ENCODE measurements at places on chromosomes 4 and X.

DNA sequence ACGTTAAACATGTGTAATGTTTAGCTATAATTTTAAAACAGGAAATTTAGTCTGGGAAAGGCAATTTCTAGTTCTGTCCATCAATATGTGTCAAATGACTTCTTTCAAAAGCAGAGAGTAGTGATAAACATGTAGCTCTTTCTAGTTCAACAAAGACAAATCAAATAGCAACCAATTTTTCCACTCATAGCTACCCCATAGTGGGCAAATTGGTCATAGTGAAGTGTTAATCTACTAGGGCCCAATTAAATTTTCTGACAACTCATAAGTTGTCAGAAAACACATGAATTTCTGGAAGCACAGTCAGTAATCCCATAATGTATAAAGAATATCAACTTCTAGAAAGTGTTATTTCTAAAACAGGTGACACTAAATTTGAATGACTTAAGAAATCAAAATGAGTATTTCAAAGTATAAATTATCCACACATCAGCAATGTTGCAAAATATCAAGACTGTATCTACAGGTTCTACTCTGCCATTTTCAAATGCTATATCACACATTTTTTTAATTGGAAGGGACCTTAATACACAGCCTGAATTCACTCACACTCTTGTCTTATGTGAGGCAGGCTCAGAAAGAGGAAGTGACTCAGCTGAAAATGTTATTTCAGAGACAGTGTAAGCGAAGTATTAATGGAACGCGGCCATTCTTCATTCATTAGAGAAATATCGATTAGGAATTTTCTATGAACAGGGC lies 7.7 kb downstream of the OCIAD2 start:
- DNase-seq = no peak

DNA sequence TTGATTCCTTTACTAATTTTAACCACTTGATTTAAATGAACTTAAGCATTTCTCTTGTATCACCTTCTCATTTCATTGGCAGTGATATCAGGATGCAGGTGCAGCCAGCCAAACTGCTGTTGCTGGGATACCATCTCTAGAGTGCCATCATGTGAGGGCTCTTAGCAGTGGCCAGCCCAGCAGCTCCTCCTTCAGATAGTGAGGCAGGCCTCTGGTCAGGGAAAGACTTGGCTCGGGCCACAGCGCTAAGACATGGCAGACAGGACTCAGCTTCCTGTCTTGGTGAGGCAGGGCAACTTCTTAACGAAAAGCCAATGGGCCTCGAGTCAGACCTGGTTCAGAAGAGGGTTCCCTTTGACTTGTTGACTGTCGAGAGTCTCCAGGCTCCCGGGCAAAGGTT lies 50.0 kb downstream of the NOP14 start:
- no peak for DNase-seq

GRCh38 chr4:56728512-56728911 lies 47.4 kb upstream of the HOPX start:
- DNase-seq = no peak

- no peak for DNase-seq
Measured at GRCh38 chr4:118585015-118585414, 100.2 kb upstream of the METTL14 start.

- DNase-seq = no peak
Measured at GRCh38 chr4:26101011-26101410, 187.0 kb downstream of the SMIM20 start.

GRCh38 chr4:158013858-158014257 lies 159.0 kb downstream of the GASK1B start:
- no peak for DNase-seq

DNA sequence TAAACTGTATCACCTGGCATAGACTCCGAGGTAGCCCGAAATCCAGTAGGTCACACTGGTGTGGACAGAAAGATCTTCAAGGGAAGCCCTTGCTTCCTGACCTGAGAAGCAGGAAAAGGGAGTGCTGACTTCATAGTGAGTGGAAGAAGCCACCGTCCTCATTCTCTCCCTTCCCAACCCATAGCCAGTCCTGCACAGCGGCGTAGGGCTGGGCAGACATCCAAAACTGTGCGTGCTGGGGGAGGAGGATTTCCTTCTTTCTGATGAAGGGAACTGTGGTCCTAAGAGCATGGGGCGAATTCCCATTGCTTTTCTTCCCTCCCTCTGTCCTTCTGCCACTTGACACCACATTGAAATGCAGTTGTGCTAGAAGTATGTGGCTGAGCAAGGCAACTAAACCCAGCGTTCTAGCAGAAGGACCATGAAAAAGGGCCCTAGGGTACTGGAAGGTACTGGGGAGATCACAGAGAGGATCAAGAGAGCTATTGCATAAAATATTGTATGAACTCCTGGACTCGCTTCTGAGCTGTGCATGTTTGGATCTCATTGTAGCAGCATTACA lies 66.9 kb downstream of the STOX2 start:
- no peak for DNase-seq

GRCh38 chr4:126778348-126778747 lies 854.4 kb upstream of the INTU start:
- no peak for DNase-seq

- no peak for DNase-seq
Measured at GRCh38 chrX:23394421-23394820, 59.8 kb downstream of the PTCHD1 start.

- no peak for DNase-seq
Measured at GRCh38 chrX:114583646-114584374, at the start of gene HTR2C. Gene HTR2C, plus strand, starts transcription at chrX:114584086. Its CDS starts 142,851 bp downstream, at chrX:114726937.

- no peak for DNase-seq
Measured at GRCh38 chr4:166293556-166293955, 420.5 kb downstream of the TLL1 start.

- no peak for DNase-seq
Measured at GRCh38 chr4:25031077-25031621, 403 bp upstream of the LGI2 start.

- DNase-seq = no peak
Measured at GRCh38 chr4:15198070-15198727, 195.9 kb downstream of the CPEB2 start.

GRCh38 chr4:1716065-1716945 lies 4.2 kb upstream of the SLBP start:
- DNase-seq = no peak

GRCh38 chr4:139014371-139015268 lies 961 bp upstream of the NOCT start:
- DNase-seq = peak; percentile 14

DNA sequence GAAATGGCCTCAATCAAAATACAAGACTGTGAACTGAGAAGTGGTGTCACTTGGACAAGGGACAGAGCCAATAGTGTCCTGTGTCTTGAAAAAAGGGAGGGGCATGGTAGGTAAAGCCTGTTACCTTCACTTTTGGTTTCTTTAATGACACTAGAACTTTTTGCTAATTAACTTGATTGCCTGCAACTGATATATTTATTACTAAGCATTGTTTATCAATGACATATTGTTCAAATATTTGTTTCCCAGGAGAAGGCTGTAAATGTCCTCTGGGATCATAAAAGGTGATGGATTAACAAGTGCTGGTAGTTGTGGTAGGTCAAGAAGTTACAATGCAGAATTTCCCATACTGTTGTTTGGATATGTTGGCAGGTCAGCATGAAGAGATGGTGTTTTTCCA lies 93.8 kb upstream of the SCML1 start:
- DNase-seq = no peak

DNA sequence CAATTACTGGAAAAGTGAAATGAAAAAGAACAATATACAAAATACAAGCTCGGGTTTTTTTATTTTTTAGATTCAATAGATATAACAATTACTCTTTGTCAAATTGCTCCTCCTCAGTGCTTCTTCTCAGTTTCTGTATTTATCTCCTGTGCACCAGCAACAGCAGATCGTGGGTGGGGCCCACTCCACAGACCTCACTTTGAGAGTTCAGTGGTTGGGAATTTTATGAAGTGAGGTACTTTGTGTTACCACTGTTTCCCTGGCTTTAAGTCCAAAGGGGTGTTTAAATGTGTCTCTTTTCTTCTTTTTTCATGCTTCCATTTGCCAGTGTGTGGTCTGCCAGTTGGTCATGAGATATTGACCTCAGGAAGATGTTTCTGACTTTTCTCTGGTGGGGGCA lies 54.4 kb downstream of the KIT start:
- DNase-seq = no peak

GRCh38 chr4:141730805-141731204 lies 94.4 kb downstream of the IL15 start:
- DNase-seq = no peak
